ENCODE measurements at places on chromosomes 3 and 15.

- no peak for DNase-seq
Measured at GRCh38 chr3:19540464-19540863, 392.2 kb downstream of the KCNH8 start.

DNA sequence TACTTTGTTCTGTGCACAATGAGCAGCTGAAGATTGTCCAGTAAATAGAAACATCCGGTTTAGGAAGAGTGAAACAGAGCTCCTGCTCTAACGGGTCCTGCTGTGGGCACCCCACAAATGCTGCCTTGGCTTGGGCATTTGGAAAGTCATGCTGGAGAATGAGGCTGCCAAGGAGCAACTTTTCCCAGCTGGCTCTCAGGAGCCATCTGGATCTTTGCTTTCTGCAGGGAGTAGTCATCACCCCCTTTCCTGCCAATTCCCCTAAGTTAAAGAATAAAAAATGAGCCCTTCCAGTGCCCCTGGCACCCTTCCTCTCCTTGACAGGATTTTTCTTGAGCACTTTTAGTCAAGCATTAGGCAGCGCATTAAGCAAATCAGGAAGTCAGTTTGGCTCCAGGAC, 90.0 kb downstream of the FAM43A start:
- no peak for DNase-seq

- DNase-seq: no peak
Measured at GRCh38 chr3:49533786-49534519, 20.3 kb upstream of the BSN start.

DNA sequence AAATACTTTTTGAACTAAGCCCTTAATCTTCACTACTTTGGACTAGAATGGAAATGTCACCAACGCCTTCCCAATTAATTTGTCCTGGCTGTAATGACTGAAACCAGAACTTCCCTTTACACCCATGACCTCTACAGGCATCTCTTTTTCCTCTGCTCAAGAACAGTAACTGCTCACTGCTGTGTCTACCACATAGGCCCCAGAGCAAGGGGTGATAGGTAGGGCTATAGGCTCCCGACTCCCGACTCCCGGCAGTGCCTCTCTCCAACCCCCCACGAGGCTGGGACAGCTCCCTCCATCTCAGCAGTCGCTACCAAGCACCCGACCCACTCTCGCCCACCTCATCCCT, 384 bp upstream of the LEKR1 start:
- no peak for DNase-seq

DNA sequence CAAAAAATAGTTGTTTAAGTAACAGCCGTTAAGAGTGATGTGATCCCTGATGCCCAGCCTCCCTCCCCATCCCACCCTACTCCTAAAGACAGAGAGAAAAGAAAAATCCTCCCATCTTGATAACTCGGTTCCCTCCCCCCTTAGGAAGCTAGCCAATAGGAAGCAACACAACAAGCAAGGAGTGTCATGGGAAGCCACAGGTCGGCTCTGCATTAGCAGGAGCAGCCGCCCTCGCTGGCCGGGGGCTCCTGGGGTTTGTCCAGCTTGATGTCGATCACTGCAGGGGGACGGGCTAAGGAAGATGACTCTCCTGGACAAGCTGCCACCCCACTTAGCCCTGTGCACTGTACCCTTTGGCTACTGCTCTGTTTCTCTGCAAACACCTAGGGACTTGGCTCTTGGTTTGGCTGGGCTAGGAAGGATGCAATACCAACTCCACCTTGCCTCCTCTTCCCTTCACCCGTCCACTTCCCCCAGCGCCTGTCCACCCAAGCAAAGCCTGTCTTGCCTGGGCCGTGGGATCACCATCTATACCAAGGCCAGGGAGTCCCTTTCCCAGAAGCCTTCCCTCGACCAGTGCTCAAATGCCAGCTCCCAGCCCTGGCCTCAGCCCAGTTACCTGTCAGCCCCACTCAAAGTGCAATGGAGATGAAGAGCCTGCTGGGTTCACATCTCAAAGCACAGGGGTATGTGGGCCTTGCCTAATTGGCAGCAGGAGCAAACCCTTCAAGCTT, 23.1 kb downstream of the SRPRB start:
- DNase-seq: no peak

DNA sequence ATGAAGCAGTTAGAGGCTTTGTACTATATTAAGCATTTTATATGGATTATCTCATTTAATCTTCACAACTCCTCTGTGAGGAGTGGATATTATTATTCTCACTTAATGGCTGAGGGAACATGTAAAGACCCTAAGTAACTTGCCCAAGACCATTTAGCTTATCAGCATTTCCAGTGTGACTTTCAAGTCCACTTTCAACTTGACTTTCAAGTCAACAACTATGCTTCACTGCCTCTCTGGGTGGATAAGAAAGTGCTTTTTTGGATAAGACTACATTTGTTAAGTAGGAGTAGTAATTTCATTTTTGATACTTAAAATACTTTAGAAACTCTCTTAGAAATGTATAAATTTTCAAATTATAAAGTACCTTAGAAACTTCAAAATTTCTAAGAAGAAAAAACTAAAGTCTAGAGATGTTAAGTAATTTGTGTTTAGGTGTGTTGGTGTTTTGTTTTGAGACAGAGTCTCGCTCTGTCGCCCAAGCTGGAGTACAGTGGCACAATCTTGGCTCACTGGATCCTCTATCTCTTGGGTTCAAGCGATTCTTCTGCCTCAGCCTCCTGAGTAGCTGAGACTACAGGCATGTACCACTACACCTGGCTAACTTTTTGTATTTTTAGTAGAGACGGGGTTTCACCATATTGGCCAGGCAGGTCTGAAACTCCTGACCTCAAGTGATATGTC, 71.8 kb downstream of the MINDY2 start:
- DNase-seq: no peak

Measured in caudate nucleus (tissue), 63 donors.